ENCODE measurements at places on chromosomes 5 and 9.

DNA sequence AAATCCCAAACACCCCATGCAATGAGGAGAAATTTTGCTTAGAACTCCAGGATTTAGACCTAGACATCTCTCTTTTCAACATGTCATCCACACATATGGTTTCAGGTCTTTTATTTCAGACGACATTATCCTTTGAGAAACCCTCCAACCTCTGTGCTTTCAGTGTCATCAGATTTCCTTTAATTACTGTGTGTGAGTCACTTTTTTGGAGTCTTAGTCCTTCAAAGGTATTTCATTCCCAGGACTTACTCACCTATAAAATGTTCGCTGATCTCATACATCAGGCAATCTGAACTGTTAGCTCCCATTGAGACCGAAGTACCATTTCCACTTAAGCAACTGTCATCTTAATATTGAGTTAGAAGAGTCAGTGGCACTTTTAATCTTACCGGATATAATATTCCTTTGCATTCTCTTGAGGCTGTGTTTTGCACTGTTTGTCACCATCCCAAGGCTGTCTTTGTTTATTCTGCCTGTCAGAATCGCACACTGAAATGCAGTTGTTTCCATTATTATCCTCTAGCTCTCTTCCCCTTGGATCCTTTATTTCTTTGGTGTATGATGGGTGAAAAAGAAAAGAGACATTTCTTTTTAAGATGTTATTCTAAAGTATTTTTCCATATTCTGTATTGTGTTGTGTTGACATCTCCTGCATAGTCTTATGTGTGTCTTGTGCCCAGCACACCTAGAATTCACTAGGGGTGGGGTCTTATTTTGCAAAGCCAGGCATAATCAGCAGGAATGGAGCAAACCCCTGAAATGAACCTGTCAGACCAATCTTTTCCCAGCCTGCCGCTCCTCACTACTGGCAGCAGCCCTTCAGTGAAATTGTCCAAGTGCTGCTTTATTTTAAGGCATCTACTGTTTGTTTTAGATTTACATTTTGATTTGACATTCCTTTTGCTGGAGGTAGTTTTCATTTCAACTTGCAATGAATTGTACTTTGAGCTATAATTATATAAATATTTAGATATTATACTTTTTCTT is 155.4 kb downstream of the PAM start:
- no peak for DNase-seq

GRCh38 chr5:39074017-39074814 is at the start of gene RICTOR:
Gene RICTOR, minus strand, starts transcription at chr5:39074399. Its CDS starts 22 bp downstream, at chr5:39074377.
- DNase-seq: peak; percentile 90

DNA sequence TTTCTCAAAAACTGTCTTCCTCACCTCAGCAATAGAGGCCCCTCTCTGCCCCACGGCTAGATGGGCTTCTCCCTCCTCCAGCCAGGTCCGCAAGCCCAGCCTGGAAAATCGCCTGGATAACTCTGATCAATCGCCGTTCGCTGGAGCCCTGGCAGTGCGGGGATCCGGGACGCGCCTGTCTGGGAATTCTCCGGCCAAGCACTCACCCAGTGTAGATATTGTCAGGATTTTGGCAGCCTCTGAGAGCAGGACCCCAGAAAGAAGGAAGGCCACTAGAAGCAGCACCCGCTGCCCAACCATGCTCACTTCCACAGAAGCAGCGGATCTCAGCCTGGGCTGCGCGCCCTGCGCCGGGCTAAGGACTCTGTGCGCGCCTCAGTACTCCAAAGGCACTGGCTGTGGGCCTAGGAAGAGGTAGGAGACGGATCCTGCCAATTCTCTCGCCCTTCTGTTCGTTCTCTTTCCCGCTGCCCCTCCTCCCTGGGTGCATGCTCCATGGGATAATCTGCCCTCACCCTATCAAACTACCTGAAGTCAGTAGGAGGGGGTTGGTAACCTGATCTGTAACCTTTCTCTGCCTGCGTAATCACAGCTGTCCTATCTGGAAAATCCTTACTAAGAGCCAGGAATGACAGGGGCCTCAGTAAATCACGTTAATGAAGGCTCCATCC is at the start of gene UGT3A1:
Gene UGT3A1 (minus strand): TSS at position 450 of the 671 bp plus-strand sequence. CDS start 150 bp downstream, at position 300.
- no peak for DNase-seq

DNA sequence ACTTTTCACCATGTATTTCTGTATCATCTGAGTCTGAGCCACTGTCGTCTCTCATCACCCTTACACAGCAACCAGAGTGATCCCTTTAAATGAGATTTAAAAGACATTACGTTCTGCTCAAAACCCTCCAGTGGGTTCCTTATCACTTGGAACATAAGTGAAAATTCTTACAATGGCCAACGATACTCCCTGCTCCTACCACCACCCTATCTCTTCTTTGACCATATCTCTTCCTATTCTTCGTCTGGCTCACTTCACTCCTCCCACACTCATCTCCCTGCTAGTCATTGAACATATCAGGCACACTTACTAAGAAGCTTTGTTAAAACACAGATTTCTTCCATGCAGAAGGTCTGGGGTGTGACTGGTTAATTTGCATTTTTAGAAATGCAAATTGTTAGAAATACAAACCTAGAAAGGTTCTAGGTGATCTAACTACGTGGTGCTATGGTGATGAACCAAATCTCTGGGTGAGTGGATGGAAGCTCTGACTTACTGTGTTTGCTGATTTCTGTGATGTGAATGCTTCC is 166.6 kb upstream of the CD180 start:
- no peak for DNase-seq

GRCh38 chr5:51379331-51379700 is 3.9 kb upstream of the ISL1 start:
- DNase-seq: no peak

GRCh38 chr5:140821375-140822280 is at the start of gene PCDHA5:
Gene PCDHA5, plus strand, starts transcription at chr5:140821613.
- DNase-seq: no peak

DNA sequence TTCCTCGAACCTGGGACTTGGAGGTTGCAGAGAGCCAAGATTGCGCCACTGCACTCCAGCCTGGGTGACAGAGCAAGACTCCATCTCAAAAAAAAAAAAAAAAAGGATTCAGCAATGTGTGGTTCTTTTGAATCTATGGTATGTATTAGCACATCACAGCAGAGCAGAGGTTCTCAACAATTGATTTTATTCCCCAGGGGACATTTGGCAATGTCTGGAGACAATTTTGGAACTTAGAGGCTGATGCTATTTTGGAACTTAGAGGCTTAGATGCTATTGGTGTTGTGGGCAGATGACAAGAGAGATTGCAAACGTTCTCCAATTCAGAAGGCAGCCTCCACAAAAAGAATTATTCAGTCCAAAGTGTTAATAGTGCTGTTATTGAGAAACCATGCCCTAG is 115.2 kb downstream of the TMC1 start:
- DNase-seq: no peak

DNA sequence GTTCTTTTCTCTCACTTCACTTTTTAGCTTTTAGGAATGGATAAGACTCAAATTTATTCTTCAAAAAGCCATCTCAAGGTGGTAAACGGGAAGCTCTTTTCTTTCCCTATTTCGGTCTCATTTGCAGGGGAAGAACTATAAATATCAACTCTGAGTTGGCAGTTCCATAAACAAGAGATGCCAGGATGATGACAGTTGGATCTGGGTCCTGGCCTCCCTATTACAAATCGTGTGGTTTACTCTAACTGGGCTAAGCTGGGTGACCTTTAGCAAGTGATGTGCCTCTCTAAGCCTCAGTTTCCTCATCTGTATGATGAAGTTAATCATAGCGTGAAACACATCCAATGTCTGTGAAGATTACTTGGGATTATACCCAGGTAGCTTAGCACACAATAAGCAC is 44.2 kb downstream of the TLE4 start:
- DNase-seq: no peak

DNA sequence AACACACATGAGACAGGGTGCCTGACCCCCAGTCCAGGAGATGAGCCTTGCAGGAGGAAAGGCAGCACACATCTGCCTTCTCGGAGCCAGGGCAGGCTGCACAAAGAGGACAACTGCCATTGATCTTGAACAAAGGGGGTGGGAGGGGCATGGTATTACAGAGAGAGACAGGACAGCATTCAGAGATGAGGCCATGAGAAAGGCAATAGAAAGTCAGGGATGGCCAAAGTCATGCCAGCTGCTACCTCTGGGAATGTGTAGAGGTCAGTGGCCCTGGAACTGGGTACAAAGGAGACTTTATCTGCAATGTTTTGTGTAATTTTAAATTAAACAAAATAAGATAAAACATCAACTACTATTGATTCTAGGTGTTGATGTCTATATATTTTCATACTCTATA is 43.2 kb downstream of the WDR36 start:
- no peak for DNase-seq

DNA sequence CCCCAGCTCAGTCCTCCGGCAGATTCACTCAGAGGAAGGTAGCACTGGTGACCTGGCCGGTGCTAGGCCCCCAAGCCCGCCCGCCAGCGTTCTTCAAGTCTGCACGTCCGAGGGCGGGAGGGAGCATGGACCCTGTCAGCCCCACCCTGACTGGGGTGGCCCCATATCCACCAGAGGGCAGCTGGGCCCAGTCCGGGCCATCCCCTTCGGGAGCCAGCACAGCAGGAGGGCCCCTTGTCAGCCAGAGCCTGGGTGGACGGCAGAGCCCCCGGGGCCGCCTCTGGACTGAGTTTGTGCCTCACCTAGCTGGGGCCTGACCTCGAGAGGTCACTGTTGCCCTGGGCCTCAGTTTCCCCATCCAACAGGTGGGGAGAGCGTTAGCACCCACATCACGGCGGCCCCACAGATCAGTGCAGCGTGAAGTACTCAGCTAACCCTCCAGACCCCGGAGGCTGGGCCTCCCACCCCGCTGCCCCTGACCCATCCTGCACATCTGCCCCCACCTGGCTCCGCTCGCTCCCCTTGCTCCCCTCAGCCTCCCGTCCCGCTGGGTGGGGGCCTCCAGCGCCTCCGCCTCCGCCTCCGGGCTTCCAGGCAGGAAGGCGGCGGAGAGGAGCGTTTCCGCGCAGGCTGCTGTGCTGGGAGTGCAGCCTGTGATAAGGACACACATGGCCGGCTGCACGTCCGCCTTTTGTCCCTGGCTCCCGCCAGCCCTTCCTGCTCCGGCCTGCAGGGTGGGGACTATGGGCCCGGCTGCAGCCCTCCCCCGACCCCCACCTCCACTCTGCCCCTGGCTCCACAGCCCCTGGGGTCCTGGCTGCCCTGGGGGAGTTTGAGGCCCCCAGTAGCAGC is 16.6 kb upstream of the EGFL7 start:
- no peak for DNase-seq

DNA sequence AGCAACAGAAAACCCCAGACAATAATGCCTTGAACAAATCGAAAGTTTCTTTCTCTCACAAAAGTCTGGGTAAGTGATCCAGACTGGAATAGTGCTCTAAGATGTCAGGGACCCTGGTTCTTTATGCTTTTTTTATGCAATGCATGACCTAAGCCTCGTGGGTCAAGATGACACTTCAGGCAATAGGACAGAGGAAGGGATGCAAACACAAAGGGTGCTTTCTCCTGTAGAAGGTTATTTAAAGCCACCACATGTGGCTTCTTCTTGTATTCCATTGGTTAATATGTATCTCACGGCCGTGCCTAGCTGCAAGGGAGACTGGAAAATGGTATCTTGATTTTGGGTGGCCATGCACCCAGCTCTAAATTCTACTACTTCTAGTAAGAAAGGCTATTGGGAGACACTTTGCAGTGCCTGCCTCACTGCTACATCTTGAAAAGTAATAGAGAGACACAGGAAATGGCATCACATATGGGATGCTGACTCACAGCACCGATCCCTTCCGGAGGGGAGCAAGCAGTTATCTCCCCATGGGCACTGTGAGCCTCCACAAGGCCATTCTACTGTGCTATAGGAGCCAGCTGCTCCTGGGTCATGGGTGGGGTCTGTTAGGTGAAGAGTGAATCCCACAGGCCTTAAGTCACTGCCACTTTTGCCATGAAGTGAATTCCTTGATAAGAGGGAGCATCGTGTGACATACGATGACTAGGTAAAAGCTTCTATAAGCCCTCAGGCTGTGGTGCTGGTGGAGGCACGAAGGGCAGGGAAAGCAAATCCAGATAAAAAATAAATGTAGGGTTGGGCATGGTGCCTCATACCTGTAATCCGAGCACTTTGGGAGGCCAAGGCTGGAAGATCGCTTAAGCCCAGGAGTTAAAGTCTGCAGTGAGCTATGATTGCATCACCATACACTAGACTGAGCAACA is 32.5 kb upstream of the RAB14 start:
- DNase-seq: no peak

DNA sequence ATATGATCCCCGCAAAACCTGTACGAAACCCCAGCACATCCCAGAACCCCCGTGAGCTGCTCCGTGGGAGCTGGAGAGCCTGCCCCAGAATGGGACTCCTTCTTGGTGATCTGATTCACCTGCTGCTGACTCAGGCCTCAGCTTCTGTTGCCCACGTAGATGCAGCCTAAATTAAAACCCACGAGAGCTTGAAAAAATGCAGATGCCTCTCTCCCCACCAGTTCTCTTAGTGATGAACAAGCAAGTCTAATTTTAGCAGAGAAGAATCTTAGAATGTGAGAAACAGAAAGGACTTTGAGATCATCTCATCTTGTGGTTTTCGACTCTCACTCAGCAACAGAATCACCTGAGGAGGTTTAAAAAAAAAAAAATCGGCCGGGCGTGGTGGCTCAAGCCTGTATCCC is 57.6 kb downstream of the TMOD1 start:
- DNase-seq: no peak

DNA sequence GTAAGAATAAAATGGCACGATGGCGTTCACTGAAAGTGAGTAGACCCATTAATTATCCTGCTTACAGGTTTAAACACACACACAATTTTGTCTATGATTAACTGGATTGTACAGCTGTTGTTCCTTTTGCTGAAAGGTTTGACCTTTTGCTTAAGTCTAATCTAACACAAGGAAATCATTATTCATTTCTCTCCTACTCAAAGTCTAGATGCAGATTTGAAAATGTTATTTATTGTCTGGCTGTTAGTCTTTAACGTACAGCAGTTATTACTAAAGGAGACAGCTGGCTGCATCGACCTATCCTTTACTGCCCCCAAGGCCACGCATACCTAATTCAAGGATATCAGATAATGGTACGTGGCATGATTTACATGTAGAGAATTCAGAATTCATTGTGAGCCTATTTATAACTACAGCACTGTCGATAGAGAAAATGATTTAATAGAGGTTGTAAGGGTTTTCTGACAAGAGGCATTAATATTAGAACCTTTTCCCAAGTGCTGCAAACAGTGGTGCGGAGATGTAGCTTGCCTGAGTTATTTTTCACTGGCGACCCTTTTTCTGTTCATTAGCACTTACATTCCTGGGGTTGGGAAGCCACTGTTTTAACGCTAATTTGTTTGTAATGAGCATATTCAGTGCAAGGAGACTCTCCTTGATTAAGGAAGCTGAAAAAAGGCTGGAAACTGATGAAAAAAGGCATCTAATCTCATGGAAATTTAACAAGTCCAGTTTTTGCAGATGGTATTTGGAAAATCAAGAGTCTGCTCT is 368.4 kb upstream of the GRAMD2B start:
- no peak for DNase-seq
